Activated T-cell treated with anti-CD3 and anti-CD28 coated beads for 24 hours (primary cell): ENCODE measurements at places on chromosomes 13 and 19.

- no peak for DNase-seq
Measured at GRCh38 chr13:40503966-40504591, 162.4 kb downstream of the FOXO1 start.

DNA sequence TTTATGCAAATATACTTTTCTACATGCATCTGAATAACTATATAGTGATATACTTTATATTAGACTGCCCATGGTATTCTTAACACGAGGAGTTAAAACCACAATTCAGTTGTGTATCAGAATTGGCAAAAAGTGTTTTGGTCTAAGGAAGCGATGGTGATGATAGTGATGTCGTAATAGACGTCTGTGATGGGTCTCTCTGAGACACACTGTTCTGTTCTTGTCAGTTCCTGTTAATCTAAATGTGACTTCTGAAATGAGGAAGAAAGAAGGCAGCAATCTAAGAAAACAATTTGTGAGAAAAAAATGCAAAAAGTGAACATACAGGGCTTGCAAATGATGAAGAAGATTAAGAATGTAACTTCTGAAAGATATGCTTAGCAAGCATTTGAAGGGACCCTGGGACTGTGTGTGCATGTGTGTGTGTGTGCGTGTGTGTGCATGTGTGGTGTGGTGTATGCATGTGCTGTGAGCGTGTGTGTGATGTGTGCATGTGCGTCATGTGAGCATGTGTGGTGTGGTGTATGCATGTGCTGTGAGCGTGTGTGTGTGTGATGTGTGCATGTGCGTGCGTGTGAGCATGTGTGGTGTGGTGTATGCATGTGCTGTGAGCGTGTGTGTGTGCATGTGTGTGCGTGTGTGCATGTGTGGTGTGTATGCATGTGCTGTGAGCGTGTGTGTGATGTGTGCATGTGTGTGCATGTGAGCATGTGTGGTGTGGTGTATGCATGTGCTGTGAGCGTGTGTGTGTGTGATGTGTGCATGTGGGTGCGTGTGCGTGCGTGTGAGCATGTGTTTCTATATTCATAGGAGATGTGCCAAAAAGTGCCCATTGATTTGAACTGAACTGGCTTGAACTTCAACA is 131.8 kb downstream of the IRS2 start:
- DNase-seq, result no peak

GRCh38 chr19:31226151-31226935 is 122.9 kb downstream of the TSHZ3 start:
- no peak for DNase-seq

DNA sequence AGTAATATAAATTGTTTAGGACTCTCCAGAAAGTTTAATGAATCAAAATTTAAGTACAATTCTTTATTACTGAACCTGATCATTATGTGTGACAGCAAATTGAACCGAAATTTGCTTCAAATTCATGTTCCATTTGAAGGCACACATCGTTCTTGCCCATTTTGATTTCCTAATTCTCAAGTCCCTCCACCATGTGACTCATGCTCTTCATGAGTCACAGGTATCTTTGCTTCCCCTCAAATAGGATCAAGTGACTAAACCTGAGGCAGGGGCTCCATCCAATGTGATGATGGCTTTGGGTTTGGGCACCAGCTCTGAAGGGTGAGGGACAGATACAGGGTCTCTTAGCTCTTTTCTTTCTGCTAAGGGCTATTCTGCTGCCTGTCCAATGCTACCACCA is 86.1 kb downstream of the THSD1 start:
- no peak for DNase-seq

GRCh38 chr19:3774621-3775373 is 2.8 kb upstream of the RAX2 start:
- DNase-seq, result no peak

- DNase-seq, result no peak
Measured at GRCh38 chr13:108056278-108056677, 159.1 kb downstream of the LIG4 start.

- DNase-seq, result peak; percentile 23
Measured at GRCh38 chr19:34662919-34663318, 14.0 kb downstream of the SCGB2B2 start.

GRCh38 chr13:87331178-87331577 is 340.0 kb upstream of the SLITRK5 start:
- no peak for DNase-seq

- DNase-seq, result peak; percentile 73
Measured at GRCh38 chr19:53254411-53255341, at the start of gene ZNF677. TSS of gene ZNF677 (minus strand) at chr19:53254873. CDS start at chr19:53251550, 3,323 bp downstream.

- DNase-seq, result no peak
Measured at GRCh38 chr13:66224663-66225062, 1005.5 kb downstream of the PCDH9 start.

GRCh38 chr19:45097776-45098520 is 5.0 kb downstream of the PPP1R37 start:
- no peak for DNase-seq

GRCh38 chr13:39259371-39260140 is 221.3 kb downstream of the NHLRC3 start:
- peak; percentile 17 for DNase-seq

GRCh38 chr19:41447732-41448332 is 4.9 kb downstream of the ERICH4 start:
- no peak for DNase-seq

DNA sequence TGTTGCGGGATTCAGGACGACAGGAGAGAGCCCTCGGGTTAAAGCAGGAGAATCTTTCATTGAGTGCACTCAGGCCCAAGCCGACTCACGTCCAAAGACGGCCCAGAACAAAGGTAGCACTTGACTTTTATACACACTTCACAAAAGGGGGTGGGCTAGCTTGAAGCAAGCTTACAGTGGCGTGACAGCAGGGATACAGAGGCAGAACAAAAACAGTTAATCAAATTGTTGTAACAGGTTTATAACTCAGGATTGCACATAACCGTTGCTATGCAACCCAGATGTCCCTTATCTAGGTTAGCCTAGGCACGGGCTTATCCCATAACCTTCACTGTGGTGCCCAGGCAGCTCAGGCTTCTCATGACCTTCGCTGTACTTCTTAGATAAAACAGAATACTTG is 2.0 kb downstream of the MED25 start:
- DNase-seq, result no peak

DNA sequence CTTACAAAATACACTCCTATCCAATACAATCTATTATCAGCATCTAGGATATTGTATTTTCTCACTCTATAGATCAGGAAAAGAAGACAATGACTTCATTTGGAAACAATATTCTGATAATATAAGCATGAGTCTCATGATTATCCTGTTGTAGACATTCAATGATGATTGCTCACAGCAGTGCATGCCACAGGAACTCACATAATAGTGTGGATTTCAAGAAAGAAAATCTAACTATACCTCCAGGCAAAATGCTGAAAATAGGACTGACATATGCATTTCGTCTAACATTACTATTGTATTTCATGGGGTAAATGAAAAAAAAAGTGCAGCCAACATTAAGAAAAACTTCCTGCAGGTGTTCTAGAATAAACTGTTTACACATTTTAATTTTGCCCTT is 122.6 kb downstream of the POSTN start:
- no peak for DNase-seq

GRCh38 chr19:12202250-12202649 is 39.4 kb downstream of the ZNF136 start:
- DNase-seq, result peak; percentile 29

DNA sequence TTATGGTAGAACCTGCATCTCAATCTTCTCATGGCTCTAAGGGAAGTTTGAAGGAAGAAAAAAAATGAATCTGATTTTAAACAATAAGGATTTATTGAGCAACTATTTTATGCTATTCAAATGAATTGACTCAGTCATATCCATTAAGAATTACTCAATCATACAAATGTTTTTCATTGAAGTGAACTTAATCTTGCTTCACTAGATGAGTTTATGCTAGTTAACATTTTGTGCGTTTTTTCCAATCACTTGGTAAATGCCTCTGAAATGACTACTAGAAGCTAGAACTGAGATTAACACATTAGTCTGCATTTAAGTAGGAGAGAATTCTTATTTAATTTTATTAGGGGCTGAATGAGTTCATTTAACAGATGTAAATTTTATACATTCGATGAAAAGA is 25.2 kb downstream of the RXFP2 start:
- DNase-seq, result no peak

GRCh38 chr19:2394054-2394441 is 33.3 kb downstream of the TIMM13 start:
- no peak for DNase-seq

- DNase-seq, result no peak
Measured at GRCh38 chr13:80419416-80419815, 78.5 kb upstream of the SPRY2 start.

DNA sequence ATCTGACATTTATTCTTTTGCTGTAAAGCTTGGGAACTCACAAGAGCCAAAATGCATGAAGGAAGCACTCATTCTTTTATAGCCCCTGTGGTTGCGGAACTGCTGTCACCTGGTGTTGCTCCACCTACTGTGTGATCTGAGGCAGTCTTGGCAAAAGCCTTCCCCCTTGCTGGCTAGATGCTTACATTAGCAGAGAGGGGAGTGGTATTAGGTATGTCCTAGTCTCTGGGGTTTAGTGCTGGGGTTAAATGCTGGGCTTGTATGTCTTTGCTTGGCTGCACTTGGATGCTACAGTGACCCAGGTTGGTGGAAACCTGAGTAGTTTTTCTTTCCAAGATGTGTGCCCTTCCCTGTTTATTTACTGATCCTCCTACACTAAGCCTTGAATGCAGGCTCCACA is 99.3 kb downstream of the WDFY2 start:
- no peak for DNase-seq

DNA sequence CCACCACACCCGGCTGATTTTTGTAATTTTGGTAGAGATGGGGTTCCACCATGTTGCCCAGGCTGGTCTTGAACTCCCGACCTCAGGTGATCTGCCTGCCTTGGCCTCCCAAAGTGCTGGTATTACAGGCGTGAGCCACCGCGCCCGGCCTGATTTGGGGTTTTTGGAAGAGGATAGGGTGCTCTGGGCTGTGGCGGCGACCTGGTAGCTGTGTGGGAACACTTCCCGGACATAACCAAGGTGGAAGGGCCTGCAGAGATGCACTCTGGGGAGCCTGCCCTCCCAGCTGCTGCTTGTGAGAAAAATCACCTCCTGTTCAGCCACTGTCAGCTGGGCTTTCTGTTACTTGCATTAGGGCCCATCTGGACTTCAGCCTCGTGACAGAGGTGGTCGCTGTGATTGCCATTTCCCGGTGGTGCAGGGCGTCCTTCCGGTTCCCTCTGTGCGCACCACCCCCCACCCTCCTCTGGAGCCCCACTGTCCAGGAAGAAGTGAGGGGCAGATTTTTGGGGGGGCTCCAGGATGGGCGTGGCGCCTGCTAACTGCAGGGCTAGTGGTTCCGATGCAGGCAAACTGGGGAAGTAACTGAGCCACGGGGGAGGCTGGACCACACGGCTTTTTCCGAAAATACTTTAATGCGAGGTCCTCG is 7.5 kb downstream of the IL4I1 start:
- no peak for DNase-seq

GRCh38 chr19:8239528-8240273 is 30.5 kb downstream of the CERS4 start:
- no peak for DNase-seq

GRCh38 chr13:24203811-24204210 is 43.3 kb downstream of the SPATA13 start:
- no peak for DNase-seq

DNA sequence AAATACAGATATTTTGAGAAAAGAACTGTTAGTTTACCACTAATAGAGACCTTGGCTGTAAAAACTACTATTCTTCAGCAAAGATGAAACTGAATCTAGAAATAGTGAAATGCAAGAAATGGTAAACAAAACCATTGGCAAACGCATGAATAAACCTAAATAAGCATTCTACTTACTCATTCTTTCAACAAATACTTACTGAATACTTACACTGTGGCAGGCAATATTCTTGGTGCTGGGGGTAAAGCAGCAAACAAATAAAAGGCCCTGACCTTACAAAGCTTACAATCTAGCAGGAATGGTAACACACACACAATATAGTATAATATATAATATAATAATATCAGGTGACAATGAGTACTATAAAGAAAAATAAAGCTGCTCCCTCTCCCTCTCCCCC is 38.7 kb downstream of the KATNAL1 start:
- no peak for DNase-seq

GRCh38 chr19:44824761-44825160 is 15.9 kb downstream of the BCAM start:
- DNase-seq, result no peak

DNA sequence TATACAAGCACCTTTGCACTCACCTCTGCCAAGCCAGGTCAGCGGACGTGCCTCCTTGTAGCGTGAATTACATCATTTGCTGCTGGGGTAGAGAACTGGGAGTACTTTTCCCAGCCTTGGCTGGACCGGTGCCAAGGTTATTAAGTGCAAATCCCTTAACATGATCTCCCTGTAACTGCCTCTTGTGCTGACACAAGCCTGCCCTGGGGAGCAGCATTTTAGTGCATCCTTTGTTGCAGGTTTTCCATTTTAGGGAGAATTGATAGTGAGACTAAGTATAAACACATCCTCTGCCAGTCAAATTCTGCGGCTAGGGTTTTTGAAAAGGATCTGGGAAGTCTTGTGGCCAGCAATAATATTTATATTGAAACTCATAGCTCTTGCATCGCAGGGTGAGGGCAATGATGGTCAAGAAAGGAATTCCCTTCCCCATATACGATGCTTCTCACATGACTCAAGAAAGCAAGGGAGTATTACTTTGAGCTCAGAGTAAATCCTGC is 32.7 kb upstream of the DCLK1 start:
- no peak for DNase-seq

DNA sequence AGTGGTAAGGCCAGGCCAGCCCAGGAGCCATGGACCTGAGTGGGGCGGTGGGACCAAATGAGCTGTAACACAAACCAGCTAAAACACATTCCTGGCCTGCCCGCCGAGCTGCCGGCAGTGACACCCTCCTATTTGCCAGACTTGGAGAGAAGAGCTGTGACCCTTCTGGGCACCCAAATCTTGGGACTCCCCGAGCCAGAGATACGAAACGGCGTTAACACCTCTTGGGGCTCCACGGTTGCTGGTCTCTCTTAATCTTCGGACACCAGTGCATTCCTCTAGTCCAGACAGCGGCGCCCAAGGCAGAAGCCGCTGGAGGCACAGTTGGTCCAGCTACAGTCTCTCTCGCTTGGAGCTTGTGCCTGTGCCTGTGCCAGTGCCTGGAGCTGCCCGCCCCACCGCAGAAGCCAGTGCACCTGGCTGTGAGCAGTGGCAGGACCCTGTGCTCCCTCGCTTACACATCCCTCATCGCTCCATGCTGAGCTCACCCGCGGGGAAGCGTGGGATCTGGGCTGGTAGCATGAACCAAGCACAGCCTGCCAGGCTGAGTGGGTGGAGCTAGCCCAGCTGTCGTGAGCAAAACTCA is 147.2 kb upstream of the KLHL1 start:
- no peak for DNase-seq

DNA sequence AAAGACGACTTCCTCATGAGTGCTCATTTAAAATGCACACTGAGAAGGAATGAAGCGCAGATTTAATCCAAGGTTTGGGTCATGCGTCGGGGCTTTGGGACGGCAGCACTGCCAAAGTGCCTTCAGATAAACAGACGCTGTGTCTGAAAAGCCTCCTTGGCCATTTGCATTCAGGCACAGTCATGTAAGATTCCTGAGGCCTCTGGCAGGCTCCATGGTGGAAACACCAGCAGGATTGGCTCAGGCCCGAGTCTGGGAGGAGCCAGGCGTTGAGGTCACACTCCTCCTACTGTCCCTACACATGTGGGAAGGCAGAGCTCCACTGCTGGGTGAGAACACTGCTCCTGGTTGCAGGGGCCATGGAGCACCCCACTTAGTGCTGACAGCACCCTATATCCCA is 113.3 kb upstream of the KL start:
- DNase-seq, result no peak
